ENCODE measurements at places on chromosomes 3 and 15. TPM values are rescaled to one million over a fixed set of nuclear protein-coding genes. Genes with fewer than 3 reads are reported as not detected.

SLC22A13 gene
- polyA plus RNA-seq = 1.2 TPM

CKMT1A gene
- polyA plus RNA-seq = 0.40 TPM

DNA sequence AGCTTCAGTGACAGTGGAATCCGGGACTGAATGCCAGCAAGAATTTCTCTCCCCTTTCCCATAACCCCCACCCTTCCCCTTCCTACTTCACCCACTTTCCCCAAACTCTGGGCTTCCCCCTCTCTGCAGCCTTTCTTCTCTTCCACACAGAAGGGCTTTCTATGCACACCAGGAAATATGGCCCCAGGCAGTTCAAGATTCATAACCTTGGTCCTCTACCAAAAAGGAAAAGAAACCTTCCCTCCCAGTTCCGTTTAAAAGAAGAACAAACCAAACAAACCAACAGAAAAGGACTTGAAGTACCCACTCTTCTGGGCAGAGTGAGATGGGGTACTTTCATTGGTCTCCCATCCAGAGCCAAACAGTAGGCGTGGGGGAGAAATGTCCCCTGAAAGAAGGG, 68.8 kb upstream of the ABHD2 start:
- no peak for DNase-seq

GRCh38 chr15:100902436-100903167, 16.6 kb upstream of the LRRK1 start:
- DNase-seq = peak; percentile 61

DNA sequence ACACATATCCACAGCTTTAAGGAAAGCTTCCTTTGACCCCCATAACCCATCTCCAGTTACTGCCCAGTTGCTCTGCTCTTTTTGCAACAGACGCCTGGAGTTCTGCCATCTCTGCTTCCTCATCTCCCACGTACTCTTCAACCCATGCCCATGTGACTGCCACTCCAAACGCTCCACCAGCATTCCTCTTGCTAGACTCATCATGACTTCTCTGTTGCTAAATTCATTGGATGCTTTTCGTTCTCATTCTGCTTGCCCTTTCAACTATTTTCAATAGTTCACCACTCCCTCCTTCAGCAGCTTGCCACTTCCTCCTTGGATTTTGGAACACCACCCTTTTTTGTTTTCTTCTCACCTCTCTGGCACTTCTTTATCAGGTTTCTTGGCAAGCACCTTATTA, 2.7 kb upstream of the KNSTRN start:
- DNase-seq = no peak

GRCh38 chr3:108153451-108153981, 62.7 kb upstream of the CD47 start:
- DNase-seq = no peak

DNA sequence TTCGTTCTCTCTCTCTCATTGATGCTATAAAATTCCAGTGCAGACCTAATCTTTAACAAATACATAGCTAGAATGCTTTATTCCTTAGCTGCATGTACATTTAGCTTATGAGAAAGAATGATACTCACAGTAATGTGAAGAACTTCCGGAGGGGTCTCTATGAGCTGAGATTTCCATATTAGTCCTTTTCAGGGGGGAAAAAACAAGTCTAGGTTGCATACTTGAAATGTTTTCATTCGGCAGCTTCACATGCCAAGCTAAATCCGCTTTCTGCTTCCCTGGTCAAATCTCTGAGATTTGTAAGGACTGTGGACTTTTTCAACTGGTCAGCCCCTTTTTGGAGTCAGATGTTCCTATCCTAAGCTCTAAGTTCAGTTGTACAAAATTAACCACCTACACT, 111.5 kb upstream of the COL8A1 start:
- no peak for DNase-seq

- DNase-seq = no peak
These were observed 11.2 kb upstream of the P2RY1 start for GRCh38 chr3:152823781-152824180.

DNA sequence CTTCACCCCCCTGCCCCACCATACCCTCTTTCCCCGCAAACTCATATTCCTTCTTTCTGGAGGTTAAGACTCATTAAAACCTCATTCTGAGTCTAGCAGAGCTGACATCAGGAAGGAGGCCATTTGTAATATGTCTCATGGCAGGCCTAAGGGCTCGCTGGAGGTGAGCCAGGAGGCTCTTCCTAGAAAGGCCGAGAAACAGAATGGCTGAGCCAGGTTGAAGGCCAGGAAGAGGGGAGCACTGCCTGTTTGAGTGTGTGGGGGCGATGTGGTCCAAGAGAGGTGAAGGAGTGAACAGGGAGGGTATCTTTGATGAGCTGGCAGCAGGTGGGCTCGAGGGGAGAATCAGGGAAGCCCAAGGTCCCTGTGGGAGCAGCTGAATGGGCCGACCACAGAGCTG, 317.3 kb downstream of the TLE3 start:
- no peak for DNase-seq

- no peak for DNase-seq
These were observed 206.5 kb downstream of the CBLB start for GRCh38 chr3:105662306-105662705.

DNA sequence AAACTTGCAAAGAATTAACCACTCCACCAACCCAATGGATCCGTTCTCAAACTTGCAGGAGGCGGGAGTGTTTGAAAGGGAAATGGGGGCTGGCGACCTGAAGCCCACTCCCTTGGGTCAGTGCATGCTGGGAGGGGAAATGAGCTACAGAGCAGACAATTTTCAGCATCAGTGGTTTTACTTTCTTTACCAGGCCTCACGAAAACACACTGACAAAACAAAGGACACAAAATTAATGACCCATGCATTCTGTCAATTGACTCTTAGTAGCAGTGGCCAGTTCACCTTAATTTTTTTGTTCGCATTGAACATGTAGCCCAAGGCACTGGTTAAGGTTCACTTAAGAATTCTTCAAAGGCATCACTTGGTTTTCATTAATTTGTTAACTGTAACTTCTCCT, 413.5 kb downstream of the MECOM start:
- no peak for DNase-seq

- no peak for DNase-seq
These were observed 7.0 kb upstream of the STRA6 start for GRCh38 chr15:74209560-74209958.

GRCh38 chr3:65436580-65436979, 602.1 kb downstream of the MAGI1 start:
- no peak for DNase-seq

DNA sequence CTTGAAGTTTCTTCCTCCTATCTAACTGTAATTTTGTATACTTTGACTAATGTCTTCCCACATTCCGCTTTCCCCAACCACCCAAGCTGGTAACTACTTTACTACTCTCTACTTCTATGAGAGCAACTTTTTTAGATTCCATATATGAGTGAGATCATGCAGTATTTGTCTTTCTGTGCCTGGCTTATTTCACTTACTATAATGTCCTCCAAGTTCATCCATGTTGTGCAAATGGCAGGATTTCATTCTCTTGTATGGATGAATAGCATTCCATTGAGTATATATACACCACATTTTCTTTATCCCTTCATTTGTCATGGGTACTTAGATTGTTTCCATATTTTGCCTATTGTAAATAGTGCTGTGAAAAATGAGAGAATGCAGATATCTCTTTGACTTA, 78.5 kb upstream of the CCNL1 start:
- DNase-seq = no peak

DNA sequence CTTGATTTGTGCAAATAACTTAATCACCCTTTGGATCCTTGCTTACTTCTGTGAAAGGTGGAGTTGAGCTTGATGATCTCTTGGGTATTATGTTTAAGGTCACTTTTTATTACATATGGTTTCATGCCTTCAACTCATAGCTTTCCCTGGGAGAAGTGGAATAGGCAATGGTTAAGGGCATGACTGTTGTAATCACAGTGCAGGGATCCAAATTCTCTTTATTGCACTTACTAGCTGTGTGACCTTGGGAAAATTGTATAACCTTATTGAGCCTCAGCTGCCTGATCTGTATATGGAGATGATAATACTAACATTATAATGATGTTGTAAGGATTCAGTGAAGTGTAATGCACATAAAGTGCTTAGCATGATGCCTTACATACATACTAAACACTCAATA, 59.1 kb downstream of the PLCL2 start:
- DNase-seq = no peak

Measured in left renal pelvis (tissue), 4 donors.